AG09319 (cell line): ENCODE measurements at places on chromosomes 12 and 14.

GRCh38 chr12:110846615-110847566 is at the start of gene CCDC63:
TSS of gene CCDC63 (plus strand) at chr12:110846987. CDS start at chr12:110852955, 5,968 bp downstream.
- no peak for DNase-seq

GRCh38 chr12:48787791-48788523 is 932 bp downstream of the ADCY6 start:
- no peak for DNase-seq

GRCh38 chr12:109736552-109737108 is 23.0 kb downstream of the FAM222A start:
- no peak for DNase-seq

DNA sequence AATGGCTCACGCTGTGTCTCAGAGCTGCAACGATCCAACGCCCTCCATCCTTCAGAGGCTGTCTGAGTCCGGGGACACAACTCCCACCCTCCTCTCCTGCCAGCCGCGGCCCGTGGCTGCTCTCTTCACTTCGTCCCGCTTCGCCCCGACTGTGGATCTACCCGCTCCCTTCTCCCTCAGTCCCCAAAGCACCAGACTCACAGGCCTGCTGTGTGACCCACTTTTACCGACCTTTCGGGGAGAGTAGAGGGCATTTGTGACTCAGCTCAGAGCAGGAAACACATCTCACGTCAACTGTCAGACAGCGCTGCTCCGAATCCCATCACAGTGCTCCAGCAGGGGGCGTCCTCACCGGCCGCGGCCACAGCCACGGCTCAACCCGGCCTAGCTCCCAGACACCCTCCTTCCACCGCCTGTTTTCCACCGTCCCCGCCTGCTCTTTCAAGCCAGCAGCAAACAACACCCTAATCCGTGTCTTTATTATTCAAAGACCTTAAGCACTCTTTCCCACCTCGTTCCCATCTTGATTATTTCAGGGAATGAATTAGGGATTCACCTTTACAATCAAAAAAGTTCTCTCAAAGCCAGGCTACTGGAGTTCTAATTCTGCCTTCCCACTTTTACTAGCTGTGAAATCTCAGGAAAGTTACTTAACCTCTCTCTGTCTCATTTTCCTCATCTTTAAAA is 5.0 kb upstream of the AQP2 start:
- DNase-seq = peak; percentile 22
